ENCODE measurements at places on chromosomes 1 and 21. TPM values are rescaled to one million over a fixed set of nuclear protein-coding genes. Genes with fewer than 3 reads are reported as not detected.

DNA sequence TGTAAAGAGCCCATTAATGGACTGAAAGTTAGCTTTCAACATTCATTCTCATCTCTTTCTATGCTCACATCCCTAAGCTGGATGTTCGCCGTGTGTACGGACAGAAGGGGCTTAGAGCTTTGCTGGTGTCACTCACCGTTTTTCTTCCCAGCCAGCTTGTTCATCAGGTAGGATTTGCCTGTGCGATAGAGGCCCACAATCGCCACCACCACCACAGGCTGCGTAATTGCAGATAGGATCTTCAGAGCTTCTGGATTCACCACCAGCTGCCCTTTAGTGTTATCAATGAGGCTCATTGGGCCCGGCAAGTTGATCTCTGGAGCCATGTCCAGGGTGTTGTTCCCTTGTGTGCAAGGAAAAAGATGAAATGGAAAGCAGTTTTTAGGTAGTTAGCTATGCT, 4.3 kb downstream of the GBP2 start:
- no peak for DNase-seq

TDRD10 gene
- 8.7 TPM for total RNA-seq

SSR2 gene
- total RNA-seq = 197 TPM

GRCh38 chr1:30512914-30513265, 210.5 kb downstream of the MATN1 start:
- DNase-seq = no peak

RBP7 gene
- total RNA-seq = 96.8 TPM
